ENCODE measurements at places on chromosomes 6 and 20.

GRCh38 chr20:35421322-35421721, 9.5 kb upstream of the UQCC1 start:
- no peak for DNase-seq

DNA sequence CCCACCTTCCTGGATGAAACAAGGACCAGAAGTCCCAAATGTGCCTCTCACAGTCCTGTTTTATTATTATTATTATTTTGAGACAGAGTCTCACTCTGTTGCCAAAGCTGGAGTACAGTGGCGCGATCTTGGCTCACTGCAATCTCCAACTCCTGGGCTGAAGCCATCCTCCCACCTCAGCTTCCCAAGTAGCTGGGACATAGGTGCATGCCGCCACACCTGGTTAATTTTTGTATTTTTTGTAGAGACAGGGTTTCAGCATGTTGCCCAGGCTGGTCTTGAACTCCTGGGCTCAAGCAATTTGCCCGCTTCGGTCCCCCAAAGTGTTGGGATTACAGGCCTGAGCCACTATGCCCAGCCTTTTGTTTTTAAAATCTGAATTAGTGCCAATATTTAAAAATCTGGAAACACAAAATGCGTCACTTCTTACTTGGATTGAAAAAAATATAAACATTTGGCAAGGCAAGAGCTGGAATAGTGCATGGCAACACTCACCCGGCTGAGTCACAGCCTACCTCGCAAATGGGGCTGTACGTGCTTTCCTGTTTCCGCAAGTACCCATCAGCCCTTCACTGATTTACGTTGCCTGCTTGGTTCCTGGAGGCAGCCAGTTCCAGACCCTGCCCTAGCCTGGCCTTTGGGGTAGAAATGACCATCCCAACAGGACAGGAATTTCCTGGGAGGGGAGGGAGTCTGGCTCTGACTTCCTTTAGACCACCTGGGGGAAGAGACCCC, 6.3 kb downstream of the SDCBP2 start:
- no peak for DNase-seq

GRCh38 chr6:31351401-31352309, 5.3 kb downstream of the HLA-B start:
- no peak for DNase-seq

DNA sequence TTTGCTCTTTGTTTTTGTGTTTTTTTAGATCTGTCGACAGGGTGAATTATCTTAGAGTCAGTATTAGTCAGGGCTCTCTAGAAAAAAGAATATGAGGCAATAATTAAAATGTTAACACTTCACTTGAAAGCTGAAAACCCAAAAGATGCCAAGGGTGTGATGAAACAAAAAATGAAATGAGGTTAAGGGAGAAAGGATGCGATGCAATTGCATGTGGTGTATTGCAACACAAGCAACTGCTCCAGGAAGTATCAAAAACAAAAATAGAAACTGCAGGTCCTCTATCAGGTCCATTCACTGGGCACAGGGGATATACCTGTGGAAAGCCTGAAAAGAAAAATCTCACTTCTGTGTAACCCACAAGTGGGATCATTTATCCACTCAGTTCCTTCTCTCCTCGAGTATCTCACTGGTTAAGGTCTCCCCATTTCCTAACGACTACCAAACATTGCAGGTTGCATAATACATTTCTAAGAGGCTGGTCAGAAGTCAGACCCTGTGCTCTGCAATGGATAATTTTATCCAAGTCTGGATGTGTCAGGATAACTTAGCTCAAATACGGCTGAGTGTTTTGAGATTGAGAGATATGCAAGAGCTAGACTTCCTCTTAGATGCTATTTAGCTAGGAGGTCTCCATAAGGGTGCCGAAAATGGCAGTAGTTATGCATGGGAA, 257.7 kb upstream of the GJE1 start:
- DNase-seq, result no peak

- no peak for DNase-seq
Observed at GRCh38 chr6:36679043-36679833, 724 bp downstream of the CDKN1A start.

DNA sequence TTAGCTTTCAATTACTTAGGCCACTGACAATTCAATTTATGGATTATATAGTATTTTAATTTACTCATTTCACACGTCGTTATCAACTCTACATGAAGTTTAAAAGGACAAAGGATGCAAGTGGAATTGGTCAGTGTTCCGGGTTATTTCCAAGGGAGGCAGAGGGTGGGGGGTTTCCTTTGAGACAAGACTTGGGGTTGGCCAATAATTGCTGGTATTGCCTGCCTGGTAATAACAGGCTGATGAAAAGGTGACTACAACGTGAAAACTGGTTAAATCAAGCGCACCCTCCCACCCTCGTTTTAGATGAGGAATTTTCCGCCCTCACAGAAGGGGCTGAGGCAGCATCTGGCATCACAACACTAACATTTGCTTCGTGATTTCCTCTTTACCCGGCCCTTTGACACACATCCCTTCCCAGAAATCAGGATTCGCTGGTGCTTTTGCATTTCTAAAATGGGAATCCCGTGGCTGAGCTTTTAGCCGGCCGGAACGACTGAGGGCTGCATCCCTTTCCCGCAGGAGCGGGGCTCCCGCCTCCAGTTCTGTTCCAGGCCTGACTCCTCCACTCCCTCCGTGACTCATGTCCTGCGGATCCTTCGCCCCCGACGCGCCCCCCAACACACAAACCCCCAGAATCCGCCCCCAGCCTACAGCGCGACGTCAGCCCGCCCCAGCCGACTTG, 999 bp upstream of the PIM1 start:
- DNase-seq, result no peak

DNA sequence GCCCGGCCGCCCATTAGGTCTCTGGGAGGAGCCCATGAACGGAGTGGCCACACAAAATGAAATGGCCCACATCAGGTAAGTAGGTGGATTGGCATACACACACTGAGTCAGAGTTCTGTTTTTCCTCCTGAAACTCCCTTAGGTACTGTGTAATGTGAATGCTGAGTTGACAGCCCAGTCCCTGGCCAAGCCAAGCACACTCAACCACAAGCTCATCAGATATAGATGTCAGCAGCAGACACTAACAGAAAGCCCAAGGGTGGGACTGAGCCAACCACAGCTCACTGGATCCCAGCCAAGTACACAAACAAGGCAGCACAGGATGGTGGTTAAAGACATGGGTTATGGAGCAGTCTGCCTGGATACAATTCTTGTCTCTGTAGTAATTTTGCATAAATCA, 403.4 kb downstream of the GJA1 start:
- DNase-seq, result no peak

DNA sequence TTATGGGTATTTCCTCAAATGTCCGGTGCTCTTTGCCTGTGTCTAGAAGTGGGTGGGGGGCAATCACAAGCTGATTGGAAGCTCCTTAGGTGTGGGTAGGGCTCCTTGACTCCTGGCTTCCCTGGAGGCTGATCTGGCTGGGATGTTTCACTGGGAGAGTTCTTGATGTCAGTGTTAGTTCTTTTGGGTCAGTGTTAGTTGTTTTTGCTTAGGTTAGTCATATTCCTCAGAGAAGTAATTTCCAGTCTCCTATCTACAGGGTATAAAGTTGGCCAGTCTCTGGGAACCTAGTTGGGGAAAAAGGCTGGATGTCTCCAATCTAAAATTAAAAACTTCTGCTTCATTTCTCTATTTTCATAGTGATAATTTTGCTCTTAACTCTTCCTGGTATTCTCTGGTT, 23.6 kb downstream of the CDC5L start:
- DNase-seq, result no peak

DNA sequence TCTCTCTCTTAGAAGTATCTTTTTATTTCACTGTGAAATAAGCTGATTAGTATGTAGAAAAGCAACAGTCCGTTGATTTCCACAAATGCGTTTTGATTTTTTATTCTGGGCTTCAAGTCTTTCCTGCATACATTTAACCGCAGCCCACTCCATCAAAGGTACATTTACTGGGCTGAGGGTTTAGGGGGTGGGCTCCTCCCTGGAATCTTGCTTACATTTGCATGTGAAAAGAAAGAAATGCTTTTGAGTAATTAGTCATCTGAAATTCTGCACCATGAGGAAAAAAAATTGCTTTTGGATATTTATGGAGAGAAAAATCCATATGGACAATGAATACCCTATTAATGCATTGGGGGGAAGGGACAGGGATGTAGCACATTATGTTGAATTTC, 178.3 kb upstream of the MCHR2 start:
- DNase-seq, result no peak

- DNase-seq, result no peak
Observed at GRCh38 chr6:166955121-166955864, 1.1 kb downstream of the RNASET2 start.

- no peak for DNase-seq
Observed at GRCh38 chr6:113971741-113972140, 793 bp upstream of the HDAC2 start.

GRCh38 chr20:51284176-51284575, 258.3 kb downstream of the NFATC2 start:
- no peak for DNase-seq

DNA sequence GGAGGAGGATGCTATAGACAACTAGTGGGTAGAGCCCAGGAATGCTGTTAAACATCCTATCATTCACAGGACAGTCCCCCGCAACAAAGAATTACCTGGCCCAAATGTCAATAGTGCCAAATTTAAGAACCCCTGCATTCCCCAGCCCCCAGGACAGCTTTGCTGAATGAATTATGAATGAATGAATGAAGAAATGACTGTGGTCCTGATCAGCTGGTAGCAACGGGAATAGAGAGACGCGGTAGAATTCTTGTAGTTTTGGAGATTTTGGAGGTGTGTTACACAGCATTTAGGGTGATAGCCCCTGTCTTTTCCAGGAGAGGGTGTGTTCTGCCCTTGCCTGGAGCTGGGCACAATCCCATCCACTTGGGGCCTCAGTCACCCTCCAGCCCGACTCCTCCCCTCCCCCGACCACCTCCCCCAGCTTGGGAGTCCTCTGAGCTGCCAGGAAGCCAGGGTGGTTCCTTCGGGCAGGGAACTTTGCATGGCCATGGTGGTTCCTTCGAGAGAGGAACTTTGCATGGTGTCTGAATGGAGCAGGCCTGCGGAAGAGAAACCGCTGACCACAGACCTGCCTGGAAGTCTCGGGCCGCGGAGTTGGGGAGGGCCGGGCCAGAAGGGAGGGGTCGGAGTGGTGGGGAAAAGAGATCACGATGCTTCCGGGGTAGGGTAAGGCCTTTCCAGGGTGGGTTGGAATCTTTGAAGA, 1.0 kb upstream of the HCK start:
- no peak for DNase-seq

- DNase-seq, result no peak
Observed at GRCh38 chr6:33967966-33968724, 164.3 kb upstream of the MLN start.

DNA sequence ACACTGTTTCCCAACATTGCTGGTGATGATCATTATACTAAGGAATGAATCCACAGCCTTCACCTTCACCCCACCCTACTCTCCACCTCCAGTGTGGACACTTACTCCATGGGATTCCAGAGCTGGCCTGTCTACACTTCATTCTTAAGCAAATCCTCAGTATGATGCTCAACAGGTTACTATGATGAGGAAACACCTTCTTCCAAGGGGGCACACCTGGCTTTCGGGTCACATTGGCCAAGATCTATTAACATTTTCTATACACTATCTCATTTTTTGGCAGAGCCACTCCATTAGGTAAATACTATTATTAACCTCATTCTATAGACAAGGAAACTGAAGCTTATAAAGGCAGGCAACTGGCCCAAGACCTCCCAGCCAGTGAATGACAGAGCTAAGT, 8.0 kb upstream of the EPPIN start:
- DNase-seq, result no peak

DNA sequence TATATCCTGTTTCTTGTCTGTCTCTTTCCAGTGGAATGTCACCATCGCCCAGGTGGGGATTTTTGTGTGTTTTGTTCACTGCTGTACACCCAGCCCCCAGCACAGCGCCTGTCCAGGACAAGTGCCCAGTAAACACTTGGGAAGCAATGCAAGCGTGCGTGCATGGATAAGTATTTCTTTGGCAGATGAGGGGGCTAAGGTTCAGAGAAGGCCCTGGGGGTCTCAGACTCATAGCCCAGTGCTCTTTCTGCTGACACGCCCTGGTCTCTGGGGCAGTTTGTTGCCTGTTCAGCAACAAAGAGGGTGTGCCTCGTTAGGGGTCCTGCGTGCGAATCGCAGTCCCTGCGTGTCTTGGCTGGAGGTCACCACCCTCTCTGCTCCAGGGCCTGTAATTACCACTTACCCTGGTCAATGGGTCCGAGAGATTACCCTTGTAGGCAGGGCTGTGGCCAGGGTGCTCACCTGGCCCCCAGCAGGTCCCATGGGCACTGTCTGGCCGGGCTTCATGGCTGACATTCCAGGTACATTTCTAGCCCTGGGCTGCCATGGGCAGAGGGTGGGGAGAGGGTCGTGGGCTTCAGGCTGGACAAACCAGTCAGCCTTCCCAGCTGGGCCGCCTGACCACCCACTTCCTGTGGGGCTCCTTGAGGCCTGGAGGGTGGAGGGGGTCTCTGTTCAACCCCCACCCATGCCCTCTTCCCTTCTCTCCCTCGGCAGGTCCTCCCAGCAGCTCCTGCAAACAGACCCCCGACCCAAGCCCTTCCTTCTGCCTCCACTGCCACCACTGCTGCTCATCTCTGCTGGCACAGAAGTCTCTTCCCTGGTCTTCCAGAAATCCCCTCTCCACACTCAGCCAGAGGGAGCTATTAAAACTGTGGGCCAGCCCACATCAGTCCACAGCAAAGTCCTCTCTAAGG, 87.1 kb downstream of the CEBPB start:
- no peak for DNase-seq

DNA sequence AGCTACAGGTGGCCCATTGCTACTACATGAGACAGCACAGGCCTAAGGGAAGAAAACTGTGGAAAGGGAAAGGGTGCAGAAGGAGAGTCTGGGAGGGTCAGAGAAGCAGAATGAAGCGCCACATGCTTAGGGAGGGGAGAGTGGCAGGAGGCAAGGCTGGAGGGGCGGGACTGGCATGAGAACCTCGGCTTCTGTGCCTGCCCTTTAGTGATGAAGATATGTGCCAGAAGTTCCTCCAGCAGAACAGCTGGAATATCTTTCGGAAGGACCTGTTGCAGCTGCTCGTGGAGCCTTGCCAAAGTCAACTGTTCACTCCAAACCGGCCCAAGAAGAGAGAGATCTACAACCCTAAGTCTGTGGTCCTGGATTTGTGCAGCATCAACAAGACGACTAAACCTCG, 61.8 kb downstream of the CNBD2 start:
- no peak for DNase-seq

GRCh38 chr20:50356525-50356885, 153.7 kb upstream of the PTPN1 start:
- no peak for DNase-seq

DNA sequence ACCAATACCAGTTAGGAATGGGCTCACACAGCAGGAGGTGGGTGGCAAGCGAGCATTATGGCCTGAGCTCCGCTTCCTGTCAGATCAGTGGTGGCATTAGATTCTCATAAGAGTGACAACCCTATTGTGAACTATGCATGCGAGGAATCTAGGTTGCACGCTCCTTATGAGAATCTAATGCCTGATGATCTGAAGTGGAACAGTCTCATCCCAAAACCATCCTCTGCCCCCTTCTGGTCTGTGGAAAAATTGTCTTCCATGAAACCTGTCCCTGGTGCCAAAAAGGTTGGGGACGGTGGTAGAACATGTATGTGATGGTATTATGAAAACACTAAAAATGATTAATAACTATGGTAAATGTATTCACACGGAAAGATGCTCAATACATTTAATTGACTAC, 99.7 kb upstream of the HIVEP1 start:
- DNase-seq, result no peak

GRCh38 chr6:107728564-107728897, 95.6 kb downstream of the SCML4 start:
- DNase-seq, result no peak
